Fibroblast of skin of scalp (primary cell): ENCODE measurements at places on chromosomes 4 and X.

- no peak for DNase-seq
Measured at GRCh38 chrX:146189371-146189770, 371.7 kb downstream of the SLITRK2 start.

GRCh38 chr4:81526706-81527105, 55.0 kb upstream of the RASGEF1B start:
- no peak for DNase-seq

GRCh38 chr4:80112236-80112635, 39.2 kb upstream of the ANTXR2 start:
- peak; percentile 53 for DNase-seq

GRCh38 chrX:100931925-100932285, 3.2 kb upstream of the XKRX start:
- no peak for DNase-seq

GRCh38 chr4:75916091-75916661, 13.9 kb upstream of the PPEF2 start:
- DNase-seq: peak; percentile 53

DNA sequence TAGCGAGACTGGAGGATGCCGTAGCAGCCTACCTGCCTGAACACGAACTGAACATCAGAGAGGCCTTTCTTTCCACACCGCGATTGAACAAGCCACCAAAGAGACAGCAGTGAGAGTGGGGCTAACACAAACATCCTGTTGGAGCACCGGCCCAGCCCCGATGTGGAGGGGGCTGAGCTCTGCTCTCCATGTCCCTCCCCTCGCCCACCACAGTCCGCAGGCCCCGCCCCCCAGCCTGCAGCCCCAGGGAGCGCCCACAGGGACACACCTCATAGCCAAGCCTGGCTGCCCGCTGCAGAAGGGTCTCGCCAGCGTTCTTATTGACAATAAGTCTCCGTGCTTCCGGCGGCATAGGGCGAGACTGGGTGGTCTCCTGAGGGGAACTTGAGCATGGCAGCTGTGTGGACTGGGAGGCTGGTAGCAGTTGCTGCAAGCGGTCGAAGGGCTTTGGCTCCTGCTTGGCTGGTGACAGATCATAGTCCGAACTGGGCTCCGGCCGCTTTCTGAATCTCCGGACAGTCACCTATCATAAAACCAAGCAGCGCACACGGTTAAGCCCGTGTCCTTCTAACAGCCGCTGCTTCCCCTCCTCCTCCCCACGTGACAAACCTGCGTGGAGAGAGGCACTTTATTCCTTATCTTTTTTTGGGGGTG, 35.8 kb downstream of the BCOR start:
- DNase-seq: no peak

GRCh38 chr4:107970063-107970798, 19.5 kb upstream of the HADH start:
- no peak for DNase-seq

GRCh38 chrX:150643271-150643670, 49.9 kb upstream of the MTMR1 start:
- no peak for DNase-seq

DNA sequence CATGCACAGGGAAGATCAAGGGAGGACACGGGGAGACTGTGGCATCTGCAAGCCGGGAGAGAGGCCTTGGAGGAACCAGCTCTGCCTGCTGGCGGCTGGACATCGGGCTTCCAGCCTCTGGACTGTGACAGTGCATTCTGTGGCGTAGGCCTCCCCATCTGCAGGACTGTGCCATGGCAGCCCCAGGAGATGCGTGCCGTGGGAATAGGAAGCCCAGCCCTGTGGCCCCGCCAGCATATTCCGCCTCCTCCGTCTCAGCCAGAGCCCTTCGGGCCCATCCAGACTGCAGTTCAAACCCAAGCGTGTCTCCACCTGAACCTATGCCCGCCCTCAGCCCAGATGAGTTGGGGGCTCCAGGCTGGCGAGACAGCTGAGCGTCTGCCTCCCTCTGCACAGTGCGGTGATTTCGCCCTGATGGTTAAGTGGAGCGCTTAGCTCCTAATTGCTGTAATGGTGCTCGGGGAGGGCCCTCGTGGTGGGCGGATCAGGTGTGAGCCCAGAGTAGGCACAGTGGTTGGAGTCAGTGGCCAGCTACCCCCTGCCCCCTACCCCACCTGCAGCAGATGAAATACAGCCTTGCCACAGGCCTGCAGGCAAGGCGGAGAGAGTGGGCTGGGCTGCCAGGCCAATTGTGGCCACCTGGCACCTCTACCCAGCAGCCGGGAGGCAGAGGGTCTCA, 133.9 kb downstream of the HMX1 start:
- DNase-seq: no peak

DNA sequence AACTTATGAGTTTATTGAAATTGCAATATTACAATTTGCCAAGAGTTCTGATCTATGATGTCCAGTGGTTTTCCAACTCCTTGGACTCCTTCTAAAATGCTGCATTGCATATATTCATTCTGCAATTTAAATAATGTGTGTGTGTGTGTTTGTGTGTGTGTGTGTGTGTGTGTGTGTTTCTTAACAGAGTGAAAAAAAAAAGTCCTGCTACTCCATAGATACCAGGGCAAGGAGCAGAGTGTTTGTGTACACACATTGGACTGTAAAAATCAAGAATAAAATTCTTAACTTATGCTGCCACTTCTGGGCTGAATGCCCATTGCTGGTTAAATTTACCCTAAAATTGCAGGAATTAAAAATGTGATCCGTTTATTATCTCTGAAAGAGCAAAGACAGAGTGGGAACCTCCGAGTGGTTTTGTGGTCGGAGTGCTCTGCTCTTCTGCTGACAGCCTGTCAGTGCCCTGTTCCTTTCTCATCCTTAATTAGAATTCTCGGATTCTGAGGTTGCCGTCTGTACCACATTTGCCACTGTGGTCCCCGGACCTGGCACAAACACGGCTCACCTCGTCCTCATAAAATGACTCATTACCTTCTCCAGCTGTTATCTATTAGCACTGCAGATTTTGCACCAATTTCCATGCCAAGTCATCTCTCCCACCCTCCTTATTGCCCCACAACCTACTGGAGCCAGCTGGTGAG, 355.5 kb downstream of the KCNIP4 start:
- DNase-seq: no peak

GRCh38 chr4:83917572-83917971, 381.7 kb downstream of the GPAT3 start:
- no peak for DNase-seq

DNA sequence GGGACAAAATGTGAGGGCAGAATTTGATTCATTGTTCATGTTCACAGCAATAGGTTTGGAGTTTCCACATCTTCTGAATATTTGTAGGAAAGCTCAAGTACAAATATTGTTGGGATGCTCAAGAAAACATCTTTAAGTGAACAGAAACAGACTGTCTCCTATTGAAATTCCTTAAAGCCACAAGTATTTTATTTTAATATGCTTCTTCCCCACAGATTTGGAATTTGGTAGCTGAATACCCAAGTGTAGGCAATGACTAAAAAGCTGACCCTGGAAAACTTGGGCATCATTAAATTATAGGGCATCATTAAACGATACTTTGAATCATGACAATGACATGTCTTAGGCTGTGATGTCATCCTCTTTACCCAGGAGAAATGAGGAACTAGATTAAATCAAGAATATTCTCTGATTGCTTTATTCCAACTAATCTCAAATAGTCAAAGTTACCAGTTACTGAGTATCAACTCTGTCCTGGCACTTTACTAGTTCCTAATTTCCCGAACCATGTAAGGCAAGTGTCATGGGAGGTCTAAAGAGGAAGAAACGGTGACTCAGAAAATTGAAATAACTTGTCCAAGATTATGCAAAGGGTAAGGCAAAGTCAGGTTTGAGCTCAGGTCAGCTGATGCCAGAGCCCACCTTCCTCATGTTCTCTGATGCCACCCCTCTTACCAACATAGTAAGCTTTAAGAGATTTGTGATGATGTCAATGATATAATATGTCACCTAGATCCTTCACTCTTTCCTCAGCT, 223.1 kb upstream of the LEF1 start:
- peak; percentile 51 for DNase-seq
